ENCODE measurements at places on chromosomes 7 and 10.

DNA sequence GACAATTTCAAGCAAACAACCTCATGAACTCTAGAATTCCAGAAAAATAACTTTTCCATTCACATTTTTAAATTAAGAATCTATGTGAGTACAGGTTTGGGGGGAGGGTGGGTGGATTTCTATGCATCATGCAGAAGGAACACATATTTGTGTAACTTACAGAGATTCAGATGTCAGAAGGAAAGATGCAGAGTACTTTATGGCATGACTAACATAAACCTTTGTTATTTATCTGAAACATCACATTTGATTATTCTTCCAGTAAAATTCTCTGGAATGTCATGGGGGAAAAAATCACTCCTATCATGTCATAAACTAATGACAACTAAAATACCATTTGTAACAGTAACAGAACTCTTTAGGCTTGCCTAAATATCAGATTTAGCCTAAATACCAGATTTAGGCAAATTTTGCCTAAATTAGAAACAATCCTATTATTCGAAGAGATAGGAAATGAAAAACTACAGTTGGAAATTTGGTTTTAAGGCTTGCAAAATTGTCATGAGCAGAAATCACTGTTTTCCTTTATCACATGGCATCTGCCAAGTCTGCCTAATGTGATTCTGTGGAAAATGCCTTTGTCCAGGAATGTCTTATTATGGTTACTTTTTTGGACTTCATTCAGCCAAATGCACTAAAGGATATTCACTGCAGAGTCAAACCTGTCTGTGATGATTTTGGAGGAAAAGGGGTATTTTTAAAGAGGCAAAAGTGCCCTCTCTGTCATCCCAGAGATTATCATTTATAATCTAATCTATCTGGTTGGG, 527.7 kb upstream of the CELF2 start:
- no peak for DNase-seq

- DNase-seq: no peak
These were observed 16.3 kb downstream of the RBM33 start for GRCh38 chr7:155660758-155661093.

GRCh38 chr10:128803790-128804189, 663.3 kb upstream of the MGMT start:
- no peak for DNase-seq

DNA sequence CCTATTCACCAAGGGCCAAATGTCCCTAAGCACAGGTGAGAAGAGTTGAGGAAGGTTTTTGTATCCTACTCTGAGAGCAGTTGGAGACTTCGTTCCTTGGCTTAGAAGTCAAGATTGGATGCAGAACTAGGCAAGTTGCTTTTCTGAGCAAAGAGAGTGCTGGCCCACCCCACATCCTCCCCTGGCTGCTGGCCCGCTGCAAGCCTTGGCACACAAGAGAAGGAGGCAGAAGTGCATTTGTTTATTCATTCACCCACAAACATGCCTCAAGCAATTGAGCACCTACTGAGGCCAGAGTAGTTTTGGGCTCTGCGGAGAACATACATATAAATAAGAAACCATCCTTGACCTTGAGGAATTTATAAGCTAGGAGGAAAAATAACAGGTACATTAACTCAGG, 318.9 kb downstream of the KCNMA1 start:
- DNase-seq: no peak

DNA sequence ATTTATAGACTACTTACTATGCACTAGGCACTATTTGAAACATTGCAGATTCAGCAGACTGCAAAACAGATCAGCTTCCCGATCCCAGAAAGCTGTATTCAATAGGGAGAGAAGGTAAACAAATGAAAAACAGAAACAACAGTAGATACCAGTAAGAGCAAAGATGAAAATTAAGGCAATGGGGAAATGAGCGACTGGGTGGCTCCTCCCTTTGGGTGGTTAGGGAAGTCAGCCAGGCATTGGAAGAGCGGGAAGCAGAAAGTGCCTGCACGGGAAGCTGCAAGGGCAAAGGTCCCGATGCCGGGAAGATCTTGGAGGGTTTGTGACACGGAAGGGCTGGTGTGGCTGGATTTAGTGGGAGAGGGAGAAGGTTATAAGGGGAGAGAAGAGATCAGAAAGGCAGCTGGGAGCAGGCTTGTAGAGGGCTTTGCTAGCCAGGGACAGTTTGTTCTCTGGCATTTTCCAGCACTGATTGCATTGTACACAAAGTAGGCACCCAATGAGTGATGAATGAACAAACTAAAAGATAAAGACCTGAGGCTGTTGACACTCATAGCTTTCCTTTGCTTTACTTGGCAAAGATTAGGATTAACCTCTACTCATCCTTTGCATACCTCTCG, 67.8 kb downstream of the NAMPT start:
- peak; percentile 87 for DNase-seq

DNA sequence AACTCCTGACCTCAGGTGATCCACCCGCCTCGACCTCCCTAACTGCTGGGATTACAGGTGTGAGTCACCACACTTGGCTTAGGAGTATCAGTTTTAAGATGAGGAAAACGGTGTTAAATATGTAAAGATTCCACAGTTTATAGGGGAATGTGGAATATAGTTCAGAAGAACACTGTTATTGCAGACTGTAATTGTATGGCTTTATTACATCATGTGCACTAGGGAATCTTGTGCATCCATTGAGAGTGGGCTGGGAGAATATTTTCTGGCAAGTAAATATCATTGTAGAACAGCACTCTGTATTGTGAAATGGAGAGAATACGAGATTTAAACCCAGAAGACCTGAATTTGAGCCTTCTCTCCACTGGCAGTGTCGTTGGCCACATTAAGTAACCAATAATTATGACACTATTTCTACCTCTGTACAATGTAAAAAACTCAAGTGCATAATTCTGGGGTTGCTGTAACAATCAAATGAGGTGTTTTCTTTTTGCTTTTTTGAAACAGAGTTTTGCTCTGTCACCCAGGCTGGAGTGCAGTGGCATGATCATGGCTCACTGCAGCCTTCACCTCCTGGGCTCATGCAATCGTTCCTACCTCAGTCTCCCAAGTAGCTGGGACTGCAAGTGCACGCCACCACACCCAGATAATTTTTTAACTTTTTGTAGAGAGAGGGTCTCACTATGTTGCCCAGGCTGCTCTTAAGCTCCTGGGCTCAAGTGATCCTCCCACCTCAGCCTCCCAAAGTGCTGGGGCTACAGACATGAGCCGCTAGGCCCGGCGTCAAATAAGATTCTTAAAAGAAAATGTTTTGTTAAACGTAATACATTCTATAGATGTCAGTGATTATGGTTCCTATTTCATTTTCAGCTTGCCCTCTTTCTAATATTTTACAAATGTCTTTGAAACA, 12.0 kb upstream of the PARD3 start:
- no peak for DNase-seq

GRCh38 chr7:97064020-97064419, 39.4 kb upstream of the DLX5 start:
- no peak for DNase-seq

- DNase-seq: peak; percentile 88
These were observed 43.2 kb downstream of the BTRC start for GRCh38 chr10:101397140-101397539.

DNA sequence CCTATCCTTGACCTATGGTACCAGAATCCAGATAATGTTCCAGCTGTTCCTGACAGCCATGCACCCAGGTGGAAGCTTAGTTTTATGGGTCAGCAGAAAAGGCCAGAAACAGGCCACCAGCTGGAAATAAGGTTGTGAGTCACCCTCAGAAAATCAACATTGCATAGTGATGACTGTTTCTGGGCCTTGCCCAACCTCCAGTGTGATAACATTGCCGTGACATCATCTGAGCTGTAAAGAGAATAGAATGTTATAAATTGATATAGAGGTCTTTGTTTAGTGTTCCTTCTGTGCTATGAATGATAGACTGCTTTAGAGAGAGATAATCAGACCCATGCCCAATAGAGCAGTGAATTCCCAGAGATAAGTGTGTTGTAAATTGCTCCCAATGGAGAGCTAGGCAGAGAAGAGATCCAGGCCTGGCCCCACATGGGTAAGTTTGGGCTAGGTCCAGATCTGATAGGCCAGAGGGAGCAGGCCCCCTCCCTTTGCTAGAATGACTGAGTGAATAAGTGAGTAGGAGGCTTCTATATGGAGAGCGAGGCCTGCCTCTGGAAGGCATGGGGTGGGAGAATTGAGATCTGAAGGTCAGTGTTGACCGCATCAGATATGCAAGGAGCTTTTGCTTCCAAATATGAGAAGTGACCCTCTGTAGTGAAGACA, 14.2 kb upstream of the HPS1 start:
- DNase-seq: peak; percentile 95

DNA sequence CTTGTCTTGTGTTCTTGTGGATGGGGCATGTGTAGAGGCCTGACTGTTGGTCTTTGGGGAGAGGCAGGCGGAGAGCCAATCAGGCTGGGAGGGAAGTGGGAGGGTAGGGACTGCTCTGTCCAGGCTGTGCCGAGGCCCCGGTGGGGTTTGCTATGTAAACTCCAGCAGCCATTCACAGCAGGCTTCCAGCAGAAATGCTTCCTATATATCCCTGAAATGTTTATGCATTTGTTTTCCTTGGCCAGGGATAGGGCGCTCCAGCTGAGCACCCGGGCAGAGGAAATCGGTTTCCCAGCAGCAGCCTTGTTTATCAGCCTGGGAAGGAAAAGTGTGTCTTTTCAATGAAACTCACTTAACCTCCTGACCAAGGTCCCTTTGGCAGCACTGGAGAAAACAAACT, 18.3 kb upstream of the AQP1 start:
- peak; percentile 68 for DNase-seq

- DNase-seq: no peak
These were observed 34.0 kb downstream of the GPRIN2 start for GRCh38 chr10:46522295-46523118.

- no peak for DNase-seq
These were observed 67.3 kb downstream of the ANKIB1 start for GRCh38 chr7:92313055-92313454.

- no peak for DNase-seq
These were observed 9.9 kb upstream of the DOCK1 start for GRCh38 chr10:126895214-126895781.

- peak; percentile 90 for DNase-seq
These were observed 38.5 kb downstream of the CDK1 start for GRCh38 chr10:60816628-60817397.

GRCh38 chr10:122277526-122278136, 6.5 kb downstream of the BTBD16 start:
- DNase-seq: no peak

DNA sequence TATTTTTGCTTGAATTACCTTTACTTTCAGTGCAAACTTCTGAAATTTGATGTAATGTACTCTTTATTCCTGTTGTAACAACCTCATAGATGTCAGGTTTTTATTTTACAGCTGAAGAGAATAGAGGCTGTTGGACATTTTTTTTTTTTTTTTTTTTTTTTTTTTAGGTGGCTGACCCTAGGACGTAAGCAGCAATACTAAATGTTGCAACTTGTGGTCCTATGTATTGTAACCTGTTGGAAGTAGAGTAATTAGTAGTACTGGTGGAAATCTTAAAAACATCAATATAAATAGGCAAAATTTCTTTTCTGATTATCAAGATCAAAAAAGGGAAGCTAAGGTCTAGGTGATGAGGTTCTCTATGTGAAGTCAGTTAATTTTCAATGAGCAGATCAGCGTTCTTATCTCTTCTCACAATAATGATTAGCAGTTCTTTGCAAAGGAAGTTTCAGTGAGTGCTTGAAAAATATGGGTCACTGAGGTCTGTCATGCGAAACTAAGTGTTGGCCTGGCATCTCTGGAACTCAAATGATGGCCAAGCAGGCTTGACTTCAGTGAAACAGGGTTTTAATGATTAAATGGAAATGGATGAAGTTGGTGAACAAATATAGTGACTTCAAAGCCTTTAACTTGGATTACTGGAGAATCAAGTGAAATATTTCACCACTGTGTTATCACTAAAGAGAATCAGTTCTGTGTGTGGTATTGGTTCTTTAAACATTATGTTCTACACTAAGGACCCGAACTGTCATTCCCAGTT, 42.7 kb downstream of the BICC1 start:
- DNase-seq: no peak

GRCh38 chr7:92988051-92988450, 129.7 kb downstream of the SAMD9 start:
- DNase-seq: peak; percentile 55

DNA sequence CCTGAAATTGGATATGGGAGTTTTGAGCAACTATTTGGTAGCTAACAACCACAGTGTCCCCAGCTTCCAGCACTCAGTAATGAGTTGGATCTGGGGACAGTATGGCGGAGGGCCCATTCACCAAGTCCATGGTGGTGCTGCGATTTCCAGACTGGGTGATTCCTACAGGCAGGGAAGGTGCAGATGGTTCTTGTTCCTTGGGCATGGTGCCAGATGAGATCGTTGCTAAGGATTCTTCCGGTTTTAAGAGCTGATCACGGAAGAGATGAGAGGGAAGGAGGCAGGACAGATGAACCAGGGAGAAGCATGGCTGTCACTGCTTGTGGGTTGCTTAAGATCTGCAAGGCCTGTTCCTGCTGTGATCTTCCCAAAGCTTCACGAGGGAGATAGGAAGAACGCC, 380.3 kb downstream of the TCERG1L start:
- DNase-seq: no peak

DNA sequence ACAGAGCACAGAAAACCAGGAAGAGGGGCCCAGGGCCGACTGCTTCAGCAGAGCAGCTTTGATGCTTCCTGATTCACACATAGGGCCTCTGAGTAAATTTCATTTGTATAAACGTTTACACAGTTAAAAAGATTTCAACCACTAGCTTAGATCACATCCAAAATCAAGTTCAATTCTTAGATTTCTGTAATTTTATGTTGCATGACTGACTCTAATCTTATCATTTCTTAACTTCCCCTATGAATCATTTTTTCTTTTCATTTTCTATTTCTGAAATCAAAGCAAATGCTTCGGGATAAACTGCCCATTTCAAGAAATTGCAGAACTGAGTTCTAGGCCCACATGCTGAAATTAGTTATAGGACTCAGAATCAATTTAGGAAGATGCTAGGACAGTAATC, 224.7 kb downstream of the INHBA start:
- no peak for DNase-seq

DNA sequence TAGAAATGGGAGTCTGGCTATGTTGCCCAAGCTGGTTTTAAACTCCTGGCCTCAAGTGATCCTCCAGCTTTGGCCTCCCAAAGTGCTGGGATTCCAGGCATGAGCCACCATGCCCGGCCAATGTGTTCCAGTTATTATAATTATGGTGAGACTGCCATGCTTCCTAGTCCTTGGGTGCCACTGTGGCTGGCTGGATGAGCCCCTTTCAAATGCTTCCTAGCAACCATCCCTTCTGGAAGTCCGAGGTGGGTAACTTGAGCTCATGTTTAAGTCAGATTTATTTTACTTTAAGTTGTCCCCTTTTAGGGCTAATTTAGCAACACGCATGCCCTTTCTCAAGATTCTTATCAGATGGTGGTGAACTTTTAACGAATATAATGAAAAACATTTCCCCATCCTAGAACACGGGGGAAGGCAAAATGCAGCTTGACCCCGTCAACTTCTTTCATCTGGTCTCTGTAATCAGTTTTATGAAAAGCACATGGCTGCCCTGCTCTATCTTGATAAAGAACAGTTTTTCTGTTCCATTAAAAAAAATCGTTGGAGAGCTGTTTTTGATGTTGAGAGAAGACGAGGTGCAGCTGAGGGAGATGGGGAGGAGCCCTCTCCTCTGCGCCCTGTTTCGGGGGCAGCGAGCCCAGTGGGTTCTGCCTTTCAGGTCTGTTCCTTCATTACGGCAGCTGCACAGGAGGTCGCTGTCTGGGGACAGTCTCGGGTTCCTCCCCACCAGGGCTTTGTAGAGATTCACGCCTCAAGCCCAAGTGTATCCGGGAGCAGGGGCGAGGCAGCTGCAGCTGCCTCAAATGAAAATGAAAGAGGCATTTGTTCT, 61.0 kb upstream of the MKI67 start:
- no peak for DNase-seq

- DNase-seq: no peak
These were observed 427.8 kb upstream of the C7orf33 start for GRCh38 chr7:148162808-148163207.

- DNase-seq: no peak
These were observed 36.3 kb downstream of the ENTPD1 start for GRCh38 chr10:95792211-95792780.

Measured in mesenchymal stem cell (in vitro differentiated cells and primary cell).